ENCODE measurements at places on chromosomes 4 and X.

DNA sequence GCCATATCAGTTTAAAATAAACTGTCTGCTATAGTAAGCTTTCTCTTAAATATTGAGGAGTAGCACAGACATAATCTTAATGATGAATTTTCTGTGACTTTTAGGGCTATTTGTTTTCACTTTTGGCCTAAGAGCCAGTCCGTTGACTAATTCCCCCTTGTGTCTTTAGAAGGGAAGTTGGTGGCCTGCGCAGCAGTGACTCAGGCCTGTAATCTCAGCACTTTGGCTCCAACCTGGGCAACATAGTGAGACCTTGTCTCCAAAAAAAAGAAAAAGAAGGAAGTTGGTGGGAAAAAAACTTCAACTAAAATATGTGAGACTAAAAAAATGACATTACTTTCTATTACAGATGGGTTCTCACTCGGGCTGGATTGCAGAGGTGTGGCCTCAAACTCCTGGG is 3.4 kb downstream of the NCAPG start:
- DNase-seq = no peak

GRCh38 chr4:150217808-150218207 is 139.6 kb downstream of the DCLK2 start:
- DNase-seq = no peak

GRCh38 chr4:19386786-19387185 is 864.9 kb upstream of the SLIT2 start:
- no peak for DNase-seq

GRCh38 chrX:40474645-40475044 is 106.1 kb upstream of the ATP6AP2 start:
- DNase-seq = no peak

All from stimulated activated CD4-positive, alpha-beta T cell treated with anti-CD3 and anti-CD28 coated beads, Interleukin-2, amount 100 ng/mL, for 4 hours (primary cell).